ENCODE measurements at places on chromosomes 6 and 20.

DNA sequence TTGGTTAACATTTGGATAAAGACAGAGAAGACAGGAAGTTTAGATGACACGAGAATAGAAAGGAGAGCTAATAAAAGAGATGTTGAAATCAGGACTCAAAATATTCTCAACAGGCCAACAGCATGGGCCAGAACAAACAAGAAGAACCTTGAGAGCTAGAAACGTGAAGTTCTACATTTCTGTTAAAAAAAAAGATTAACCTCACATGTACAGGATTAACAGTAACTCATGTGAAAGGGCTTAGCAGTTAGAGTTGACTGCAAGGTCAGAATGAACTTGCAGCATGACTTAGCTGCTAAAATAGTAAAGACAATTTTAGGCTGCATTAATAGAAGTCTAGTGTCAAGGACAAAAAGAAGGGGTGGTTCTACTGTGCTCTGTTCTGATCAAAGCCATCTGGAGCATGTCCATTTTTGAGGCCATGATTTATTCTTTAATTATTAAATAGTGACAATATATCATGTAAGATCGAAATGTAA is 331.1 kb upstream of the HSF2 start:
- no peak for DNase-seq

DNA sequence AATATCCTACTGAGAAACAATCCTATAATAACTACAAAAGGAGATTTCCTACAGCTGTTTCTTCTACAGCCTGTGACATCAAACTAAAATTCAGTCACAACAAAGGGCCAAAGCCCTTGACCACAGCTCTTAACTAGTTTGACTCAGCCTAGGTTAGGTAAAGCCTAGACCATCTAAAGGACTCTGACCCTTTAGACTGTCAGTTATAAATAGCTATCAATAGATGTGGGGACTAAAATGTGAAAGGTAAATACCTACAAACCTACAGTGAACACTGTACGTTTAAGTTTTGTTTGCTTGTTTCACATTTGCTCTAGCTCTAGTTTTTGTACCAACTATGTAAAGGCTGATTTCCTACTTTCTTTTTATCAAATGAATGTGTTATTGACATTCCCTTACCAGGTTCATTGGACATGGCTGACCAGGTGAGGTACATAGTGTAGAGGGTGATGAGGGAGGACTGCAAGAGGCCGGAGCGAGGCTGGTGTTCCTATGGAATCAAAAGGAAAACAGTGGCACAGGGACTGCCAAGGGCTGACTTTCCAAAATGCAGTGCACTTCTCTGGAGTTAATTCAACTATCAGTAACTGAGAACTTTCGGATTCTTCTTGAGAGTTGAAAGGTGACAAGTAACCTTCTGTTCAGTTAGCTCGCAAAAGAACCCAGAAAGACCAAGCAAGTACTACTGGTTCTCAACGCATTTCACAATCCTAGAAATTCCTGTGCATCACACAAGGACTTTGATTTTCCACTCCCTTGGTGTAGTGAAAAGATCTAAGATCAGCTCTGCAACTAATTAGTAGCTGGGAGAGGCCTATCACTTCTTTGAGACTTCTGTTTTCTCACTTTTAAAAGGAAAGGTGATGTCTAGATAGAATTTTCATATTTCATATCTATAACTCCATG is 17.2 kb downstream of the SERINC3 start:
- DNase-seq: no peak

- no peak for DNase-seq
Observed at GRCh38 chr20:21323640-21324039, 20.5 kb downstream of the XRN2 start.

DNA sequence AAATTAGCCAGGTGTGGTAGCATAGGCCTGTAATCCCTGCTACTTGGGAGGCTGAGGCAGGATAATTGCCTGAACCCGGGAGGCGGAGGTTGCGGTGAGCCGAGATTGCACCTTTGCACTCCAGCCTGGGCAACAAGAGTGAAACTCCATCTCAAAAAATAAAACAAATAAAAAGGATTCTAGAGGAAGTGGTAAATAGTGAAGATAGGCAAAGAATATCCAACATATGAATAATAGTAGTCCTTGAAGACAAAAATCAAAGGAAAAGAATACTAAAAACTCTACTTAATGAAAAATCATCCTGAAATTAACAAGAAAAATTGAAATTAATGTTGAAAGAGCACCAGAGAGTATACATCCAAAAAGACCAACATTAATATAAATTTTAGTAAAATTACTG is 67.0 kb upstream of the MRAP2 start:
- DNase-seq: no peak

DNA sequence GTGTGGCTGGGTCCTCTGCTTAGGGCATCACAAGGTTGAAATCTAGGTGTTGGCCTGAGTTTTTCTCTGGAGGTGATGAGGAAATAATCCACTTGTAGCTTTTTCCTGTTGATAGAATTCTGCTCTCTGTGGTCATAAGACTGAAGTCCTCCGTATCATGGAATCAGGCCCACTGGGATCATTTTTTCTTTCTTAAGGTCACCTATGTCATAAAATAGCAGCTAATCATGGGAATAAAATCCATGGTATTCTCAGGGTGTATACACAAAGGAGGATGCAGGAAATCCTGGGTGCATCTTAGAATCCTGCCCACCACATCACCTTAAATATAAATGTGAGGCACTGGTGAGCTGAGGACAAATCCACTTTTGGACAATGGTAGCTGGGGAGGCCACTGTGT is 72.7 kb downstream of the PRDM1 start:
- no peak for DNase-seq

DNA sequence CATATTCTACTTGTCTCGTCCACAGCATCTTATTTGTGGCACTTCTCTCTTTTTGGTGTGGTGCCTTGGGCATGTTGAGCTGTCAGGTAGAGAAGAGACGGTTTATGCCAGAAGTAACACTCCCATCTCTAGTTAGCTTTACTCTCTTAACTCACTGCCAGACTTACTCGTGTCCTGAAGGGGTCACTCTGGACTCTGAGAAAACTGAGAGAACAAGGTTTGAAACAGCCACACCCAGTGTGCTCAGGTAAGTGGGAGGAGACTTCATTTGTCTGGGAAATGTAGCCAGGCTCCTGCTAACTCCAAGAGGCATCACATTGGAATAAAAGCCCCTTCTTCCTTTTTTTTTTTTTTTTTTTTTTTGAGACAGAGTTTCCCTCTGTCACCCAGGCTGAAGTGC is 360.8 kb downstream of the QKI start:
- DNase-seq: no peak

GRCh38 chr6:138289739-138290138 is 71.4 kb upstream of the PBOV1 start:
- no peak for DNase-seq

DNA sequence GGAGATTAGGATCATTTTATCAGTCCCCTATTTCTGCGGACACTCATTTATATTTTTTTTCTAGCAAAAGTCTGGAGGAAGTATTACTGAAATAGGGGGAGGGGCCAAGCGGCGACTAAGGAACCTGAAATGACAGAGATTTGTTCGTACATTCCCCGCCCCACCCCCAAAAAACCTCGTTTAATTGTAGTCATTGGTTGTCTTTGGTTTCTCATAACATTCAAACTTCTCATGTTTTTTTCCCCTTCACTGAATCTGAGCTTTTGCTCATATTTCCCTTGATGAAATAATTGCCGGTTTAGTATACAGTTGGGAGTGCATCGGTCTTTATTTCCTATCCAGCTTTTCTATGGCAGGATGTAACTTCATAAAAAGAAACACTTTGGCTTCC is 768 bp upstream of the FYN start:
- peak; percentile 20 for DNase-seq

DNA sequence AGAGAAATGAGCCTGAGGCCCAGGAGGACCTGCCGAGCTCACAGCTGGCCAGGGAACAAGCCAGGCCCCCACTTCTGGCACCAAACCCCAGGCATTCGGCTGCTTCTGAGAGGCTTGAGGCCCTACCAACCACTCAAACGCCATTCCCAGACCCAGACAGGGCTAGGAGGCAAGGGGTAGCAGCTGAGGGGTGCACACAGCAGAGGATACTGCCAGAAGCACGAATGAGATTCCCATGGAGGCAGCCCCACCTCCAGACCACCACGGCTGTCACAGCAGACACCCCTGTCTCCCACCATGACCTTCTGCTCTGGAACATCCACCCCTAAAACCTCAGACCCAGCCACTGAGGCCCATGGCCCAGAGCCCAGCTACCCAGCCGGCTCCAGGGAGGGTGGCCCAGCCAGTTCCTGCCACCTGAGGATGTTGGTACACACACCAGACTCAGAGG is 36.1 kb downstream of the NTSR1 start:
- no peak for DNase-seq

DNA sequence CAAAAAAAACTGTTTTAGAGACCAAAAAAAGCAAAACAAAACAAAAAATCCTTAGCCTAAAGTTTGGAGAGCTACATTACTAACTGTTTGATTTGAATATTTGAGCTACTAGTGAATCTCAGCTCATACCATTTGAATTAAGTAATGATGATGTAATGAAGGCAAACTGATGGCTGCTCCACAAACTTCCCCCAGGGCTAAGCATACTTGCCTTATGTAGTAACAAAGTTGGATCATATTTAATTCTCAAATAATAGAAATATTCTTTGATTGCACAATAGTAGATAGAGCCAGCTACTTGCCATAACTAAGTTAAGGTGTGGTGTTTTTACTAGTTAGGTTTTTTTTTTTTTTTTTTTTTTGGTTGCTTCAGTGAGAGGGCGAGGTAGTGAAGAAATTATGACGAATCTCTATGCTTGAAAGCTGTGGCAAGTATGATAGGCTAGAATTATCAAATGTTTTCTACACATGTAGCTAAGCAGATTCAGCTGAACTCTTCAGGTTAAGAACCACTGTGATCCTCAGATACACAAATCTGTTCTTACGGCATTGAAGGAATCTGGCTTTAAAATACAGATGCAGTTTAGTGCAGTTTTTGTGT is 2.9 kb downstream of the RAB32 start:
- DNase-seq: no peak

DNA sequence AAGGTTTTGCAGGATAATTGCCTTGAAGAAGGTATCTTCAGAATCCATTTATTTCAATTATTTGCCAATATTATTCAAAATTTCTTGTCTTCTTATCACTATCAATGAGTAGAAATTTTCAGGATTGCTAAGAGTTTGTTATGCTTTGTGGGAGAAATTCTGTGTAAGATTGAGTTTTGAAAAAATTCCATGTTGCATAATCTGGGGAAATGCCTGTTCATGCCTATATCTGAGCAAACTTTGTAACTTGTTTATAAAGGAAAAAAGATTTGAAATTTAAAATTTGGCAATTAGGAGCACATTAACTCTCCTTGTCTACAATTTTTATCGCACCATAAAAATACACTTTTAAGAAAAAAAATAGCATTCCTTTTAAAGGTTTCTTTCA is 39.8 kb upstream of the EDN1 start:
- no peak for DNase-seq

DNA sequence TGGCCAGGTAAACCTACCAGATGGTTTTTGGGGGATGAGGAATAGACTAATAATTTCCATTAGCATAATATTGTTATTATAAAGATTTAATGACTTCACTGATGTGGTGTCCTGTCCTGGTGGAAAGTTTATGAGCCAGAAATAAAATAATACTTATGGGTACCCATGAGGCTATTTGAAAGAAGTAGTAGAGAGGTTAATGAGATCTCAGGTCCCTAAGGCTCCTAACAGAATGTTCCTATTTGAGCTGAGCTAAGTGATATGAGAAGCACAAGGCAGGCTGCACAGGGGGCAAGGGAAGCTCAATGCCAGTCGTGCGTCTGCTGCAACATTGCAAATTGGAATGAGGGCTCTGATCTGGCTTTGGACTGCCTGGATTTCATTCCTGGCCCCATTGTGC is 174.1 kb downstream of the BMP2 start:
- no peak for DNase-seq
